Mesenteric fat pad (tissue), 1 donor: ENCODE measurements at places on chromosomes 12 and 14.
A peak's percentile ranks its signal among the peaks of the same experiment; 100 is the strongest.

DNA sequence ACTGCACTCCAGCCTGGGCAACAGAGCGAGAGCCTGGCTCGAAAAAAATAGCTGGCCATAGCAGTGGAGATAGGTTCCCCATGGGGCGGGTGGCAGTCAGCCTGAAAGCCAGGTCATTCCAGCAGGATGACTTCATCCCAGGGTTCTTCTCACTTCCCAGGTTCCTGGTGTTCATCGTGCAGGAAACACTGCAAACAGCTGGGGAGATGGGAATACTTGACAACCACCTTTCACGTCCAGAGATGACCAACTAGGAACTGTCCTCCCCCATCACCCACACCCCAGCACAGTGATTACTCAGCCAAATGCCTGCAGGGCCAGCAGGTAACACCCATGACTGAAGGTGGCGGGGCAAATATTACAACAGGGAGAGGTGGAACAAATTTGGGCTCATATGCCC is 1.7 kb downstream of the VSIG10 start:
- no peak for DNase-seq

DNA sequence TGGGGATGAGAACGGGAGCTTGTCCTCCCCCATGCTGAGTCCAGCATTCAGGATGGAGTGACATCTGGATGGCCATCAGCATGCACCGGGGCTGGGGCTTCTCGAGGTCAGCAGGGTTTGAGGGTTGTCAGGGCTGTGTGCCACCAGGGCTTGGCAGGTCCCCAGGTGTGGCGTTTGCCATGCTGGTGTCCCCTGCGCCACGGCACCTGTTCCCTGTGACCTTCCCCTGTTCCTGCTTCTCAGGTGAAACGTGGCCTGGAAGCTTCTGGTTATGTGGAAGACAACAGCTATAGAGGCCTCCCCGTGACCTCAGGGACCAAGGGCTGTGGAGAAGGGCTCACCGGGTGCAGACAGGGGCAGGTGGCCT is 152.4 kb downstream of the KIF26A start:
- peak; percentile 88 for DNase-seq

GRCh38 chr12:64082866-64083268 is 139.2 kb downstream of the KICS2 start:
- no peak for DNase-seq

DNA sequence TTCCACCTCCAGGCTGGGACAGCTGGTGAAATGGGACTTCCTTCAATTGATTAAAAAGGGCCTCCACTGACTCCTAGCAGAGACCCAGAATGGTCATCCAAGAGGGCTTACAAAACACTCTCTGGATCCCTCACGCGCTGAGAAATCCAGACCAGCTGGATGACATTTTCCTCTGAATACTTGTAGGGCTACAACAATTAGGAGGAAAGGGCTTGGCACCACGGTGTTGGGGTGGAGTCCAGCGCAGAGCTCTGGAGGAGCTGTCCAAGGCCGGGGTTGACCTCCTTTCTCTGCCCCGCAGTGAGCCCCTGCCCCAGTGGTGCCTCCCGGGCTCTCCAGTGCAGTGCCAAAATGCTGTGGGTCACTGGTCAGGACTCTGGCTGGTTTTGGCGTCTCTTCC is 189.0 kb upstream of the CCND2 start:
- DNase-seq: no peak

- DNase-seq: no peak
Measured at GRCh38 chr12:31558521-31558920, 32.4 kb downstream of the DENND5B start.
